Posterior cingulate gyrus (tissue), 11 donors: ENCODE measurements at places on chromosomes 16 and 17.
A peak's percentile ranks its signal among the peaks of the same experiment; 100 is the strongest.

DNA sequence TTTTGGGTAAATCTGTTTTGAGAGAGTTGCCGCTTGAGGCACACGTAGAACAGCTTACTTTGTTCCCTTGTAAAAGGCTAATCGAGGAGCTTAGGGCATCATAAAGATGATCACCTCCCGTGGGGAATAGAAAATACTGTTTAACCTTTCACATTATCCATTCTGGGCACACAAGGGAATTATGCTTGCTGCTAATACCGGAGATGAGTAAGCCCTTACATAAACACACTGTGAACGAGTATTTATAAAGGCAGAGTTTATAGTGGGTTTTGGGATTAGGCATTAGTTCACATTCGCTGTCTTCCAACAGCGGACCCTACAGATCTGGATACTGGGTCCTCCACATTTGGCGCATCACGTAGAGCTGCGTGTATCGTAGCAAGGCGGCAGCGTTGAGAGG, 51.2 kb upstream of the CNTNAP4 start:
- no peak for DNase-seq

DNA sequence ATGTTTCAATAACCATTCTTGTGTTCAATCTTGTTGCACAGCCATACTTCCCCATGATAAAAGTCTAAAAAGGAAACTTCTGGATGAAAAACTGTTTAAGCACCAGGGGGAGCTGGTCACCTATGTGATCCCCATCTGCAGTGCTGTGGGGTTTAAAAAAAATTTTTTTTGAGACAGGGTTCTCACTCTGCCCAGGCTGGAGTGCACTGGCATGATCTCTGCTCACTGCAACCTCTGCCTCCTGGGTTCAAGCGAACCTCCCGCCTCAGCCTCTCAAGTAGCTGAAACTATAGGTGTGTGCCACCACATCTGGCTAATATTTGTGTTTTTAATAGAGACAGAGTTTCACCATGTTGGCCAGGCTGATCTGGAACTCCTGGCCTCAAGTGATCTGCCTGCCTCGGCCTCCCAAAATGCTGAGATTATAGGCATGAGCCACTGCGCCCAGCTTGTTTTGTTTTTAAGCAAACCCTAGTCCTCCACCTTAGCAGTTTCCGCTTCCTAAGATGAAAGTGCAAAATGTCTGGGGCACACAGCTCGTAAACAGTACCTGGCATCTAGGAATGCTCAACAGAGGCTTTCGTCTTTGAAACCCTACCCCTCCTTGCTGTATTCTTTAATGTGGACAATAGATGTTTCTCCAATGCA, 25.4 kb downstream of the DNAJA2 start:
- no peak for DNase-seq

DNA sequence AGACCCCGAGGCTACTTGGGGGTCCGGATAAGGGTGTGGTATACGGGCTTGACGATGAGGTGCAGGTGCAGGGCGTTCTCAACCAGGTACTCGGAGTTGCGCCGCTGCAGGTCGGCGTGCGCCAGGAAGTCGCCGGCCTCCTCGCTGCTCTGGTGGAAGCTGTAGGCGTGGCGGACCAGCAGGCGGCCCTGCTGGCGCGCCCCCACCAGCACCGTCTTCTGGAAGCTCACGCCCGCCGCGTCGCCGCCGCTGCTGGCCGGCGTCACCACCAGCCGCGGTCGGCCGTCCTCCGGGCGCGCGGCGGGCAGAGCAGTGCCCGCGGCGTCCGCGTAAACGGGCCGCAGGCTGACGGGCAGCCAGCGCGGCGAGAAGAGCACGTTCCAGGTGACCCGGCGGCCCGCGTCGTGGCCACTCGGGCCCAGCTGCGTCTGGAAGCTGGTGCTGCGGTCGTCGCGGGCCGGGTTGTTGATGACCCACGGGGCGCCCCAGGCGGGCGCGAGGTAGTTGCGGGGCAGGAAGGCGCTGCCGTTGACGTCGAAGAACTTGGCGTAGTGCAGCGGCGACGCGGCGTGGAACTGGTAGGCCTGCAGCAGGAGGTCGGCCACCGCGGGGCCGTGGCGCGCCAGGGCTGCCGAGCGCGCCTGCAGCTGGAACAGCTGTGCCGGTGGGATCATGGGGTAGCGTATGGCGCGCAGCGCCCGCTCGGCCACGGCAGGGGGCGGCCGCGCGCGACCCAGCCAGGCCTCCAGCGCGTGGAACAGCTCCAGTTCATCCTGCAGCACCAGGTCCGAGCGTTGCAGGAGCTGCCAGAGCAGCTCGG, 4.8 kb downstream of the BTBD17 start:
- DNase-seq = no peak

- DNase-seq = peak; percentile 80
Measured at GRCh38 chr17:82238472-82239201, 9.8 kb downstream of the SLC16A3 start.

GRCh38 chr16:27234603-27235002, 31.3 kb downstream of the KDM8 start:
- DNase-seq = no peak

DNA sequence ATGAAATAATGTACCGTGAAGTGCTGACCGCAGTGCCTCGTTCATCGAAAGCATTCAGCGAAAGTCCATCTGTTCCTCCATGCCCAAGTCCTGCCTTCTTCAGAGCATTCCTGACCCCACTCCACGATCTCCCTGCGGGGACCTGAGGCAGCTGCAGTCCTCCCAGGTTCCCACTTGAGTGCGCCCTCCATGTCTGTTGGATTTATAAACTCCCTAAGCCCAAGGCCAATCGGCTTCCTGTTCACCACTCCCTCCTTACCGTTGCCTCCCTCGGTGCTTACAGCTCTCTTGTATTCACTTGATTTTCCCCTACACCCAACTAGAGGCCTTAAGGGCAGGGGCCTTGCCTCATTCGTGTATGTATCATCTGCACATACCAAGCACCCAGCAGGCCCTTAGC, 2.8 kb downstream of the RAD51D start:
- no peak for DNase-seq

DNA sequence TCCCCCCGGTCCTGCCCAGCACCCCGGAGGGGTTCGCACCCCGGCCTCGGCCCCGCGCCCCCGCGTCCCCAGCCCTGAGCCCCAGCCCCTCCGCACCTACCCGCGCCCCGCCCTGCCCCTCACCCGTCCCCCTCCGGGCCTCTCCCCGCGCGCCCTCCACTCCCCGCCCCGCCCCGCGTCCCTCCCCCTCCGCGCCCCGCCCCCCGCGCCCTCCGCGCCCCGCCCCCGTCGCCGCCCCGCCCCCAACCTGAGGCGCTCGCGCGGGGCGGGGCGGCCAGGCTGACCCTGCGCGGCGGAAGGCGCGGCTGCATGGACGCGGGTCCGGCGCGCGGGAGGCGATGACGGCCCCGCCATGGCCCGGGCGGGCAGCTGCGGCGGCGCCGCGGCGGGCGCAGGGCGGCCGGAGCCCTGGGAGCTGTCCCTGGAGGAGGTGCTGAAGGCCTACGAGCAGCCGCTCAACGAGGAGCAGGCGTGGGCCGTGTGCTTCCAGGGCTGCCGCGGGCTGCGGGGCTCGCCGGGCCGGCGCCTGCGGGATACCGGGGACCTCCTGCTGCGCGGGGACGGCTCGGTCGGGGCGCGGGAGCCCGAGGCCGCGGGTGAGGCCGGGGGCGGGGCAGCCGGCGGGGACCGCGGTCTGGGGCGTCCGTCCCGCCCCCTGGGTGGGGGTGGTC, at the start of gene SPIRE2:
TSS of gene SPIRE2 (plus strand) at position 277 of the 671 bp plus-strand sequence. CDS start at position 353, 76 bp downstream.
- peak; percentile 93 for DNase-seq

DNA sequence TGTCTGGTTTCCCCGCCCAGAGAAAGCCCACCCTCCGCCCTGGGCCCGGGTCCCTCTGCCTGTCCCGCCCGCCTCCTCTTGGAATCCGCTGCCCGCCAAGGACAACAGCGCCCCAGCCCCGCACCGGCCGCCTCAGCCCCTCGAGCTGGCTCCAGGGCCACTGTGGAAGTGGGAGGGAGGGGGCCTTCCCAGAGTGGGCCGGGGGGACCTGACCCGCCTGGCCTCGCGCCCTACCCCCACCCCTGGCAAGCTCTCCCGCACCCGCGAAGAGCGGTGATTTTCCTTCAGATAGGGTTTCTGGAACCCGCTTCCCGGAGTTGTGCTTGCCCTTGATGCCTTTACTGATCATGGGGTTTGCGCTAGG, 2.3 kb upstream of the CBX8 start:
- DNase-seq = no peak

DNA sequence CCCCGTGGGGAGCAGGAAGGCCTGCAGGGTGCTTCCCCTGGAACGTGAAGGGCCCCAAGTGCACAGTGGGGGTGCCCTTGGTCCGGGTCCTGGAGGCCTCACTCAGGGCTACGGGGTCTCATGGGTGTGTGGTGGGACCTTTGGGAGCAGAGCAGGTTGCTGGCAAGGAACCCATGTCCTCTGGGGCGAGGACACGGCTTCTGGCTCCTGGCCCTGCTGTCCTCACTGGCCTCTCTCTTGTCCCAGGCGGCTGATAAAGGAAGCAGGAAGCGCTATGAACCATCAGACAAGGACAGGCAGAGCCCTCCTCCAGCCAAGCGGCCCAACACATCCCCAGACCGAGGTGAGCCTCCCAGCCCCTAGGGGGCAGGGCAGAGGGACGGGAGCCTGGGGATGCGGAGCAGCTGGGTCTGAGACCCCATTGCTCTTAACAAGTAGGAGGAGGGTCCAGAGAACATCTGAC, 9.8 kb upstream of the IL17C start:
- DNase-seq = no peak

DNA sequence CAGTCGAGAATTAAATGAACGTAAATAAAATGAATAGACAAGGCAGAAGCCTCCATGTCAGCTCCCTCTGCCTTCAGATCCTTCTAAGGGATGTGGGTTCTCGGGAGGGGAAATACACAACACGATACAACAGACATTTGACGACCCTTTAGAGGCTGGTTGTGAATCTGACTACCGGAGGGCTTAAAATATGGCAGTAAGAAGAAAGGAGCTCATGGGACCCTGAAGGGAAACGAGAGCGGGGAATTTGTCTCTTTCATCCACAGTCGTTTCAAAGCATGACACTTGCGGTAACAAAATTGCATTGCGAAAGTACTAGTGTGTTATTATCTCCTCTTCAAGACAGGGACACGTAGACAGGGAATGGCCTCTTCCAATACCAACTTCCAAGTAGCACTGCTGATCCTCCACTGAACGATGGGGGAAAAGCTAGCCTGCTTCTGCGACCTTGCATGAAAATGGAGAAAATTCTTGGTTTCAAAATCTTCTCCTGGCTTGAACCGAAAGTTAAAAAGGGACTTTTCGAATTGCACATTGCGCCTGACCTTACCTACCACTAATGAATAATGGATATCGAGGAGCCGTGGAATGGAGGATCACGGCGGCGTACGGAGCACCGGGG, 1.2 kb upstream of the TNRC6C start:
- DNase-seq = no peak

GRCh38 chr16:74896389-74897370, 88.2 kb downstream of the WDR59 start:
- DNase-seq = no peak

GRCh38 chr17:70157151-70157550, 12.2 kb upstream of the KCNJ2 start:
- no peak for DNase-seq

GRCh38 chr16:55323637-55324271, at the start of gene IRX6:
TSS of gene IRX6 (plus strand) at chr16:55324203. CDS start at chr16:55325092, 889 bp downstream.
- no peak for DNase-seq

DNA sequence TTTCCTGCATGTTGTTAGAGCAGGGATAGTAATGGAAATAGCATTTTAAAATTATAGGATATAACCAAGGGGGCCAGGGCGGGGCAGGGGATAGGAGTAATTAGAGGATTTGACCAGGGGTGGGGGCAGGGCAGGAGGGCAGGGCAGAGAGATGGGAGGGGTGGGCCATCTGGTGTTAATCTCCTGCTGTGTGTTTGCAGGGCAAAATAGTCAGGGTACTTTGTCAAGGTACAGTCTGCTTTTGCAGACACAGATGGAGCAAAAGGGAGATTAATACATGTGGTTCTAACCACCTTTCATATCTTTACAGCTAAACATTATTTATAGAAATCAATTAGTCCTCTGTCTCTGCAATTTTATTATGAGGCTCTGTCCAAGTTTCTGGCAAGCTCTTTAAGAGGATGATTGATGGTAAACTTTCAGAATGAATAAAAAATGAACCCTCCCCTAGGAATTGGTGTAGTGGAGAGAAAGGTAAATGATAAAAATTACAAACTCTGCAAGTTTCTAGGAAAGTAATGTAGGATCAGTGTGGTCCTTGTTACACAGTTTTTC, 6.6 kb downstream of the ANKFN1 start:
- DNase-seq = no peak

GRCh38 chr16:46737621-46738214, 10.4 kb downstream of the MYLK3 start:
- no peak for DNase-seq

DNA sequence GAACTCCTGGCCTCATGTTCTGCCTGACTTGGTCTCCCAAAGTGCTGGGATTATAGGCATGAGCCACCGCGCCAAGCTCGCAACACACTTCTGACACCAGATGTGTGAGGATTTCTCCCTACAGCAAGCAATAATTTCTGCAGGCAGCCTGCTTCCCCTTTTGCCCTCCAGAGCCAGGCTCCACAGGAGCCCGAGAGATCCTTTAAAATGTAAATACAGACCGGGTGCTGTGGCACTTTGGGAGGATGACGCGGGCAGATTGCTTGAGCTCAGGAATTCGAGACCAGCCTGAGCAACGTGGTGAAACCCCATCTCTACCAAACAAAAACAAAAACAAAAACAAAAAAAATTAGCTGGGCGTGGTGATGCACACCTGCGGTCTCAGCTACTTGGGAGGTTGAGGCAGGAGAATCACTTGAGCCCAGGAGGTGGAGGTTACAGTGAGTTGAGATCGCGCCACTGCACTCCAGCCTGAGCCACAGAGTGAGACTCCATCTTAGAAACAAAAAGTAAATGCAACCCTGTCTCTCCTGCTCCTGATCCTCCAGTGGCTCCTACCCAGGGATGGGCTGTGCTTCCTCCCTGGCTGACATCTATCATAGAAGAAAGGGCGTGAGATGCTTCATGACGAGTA, 14.7 kb downstream of the C16orf96 start:
- no peak for DNase-seq

DNA sequence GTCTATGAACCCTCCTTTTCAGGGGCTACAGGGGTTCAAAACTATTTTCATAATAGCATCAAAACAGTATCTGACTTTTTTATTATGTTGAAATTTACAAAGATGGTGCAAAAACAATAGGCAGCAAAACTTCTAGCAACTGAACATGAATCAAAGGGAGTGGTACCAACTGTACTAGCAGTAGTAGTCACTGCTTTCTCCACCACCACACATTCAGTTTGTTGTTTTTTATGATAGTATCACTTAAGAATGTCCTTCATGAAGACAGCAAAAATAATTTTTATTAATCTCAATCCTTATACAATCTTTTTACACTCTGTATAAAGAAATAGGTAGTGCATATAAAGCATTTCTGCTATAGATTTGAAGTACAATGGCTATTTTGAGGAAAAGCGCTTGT, 47.6 kb downstream of the MED13 start:
- no peak for DNase-seq

GRCh38 chr17:73343168-73343634, 31.4 kb upstream of the CDC42EP4 start:
- DNase-seq = peak; percentile 67

- DNase-seq = no peak
Measured at GRCh38 chr17:79939755-79940458, 95.8 kb downstream of the TBC1D16 start.

GRCh38 chr17:58052945-58053715, 30.1 kb upstream of the DYNLL2 start:
- peak; percentile 30 for DNase-seq
